ENCODE measurements at places on chromosomes 3 and 15.

DNA sequence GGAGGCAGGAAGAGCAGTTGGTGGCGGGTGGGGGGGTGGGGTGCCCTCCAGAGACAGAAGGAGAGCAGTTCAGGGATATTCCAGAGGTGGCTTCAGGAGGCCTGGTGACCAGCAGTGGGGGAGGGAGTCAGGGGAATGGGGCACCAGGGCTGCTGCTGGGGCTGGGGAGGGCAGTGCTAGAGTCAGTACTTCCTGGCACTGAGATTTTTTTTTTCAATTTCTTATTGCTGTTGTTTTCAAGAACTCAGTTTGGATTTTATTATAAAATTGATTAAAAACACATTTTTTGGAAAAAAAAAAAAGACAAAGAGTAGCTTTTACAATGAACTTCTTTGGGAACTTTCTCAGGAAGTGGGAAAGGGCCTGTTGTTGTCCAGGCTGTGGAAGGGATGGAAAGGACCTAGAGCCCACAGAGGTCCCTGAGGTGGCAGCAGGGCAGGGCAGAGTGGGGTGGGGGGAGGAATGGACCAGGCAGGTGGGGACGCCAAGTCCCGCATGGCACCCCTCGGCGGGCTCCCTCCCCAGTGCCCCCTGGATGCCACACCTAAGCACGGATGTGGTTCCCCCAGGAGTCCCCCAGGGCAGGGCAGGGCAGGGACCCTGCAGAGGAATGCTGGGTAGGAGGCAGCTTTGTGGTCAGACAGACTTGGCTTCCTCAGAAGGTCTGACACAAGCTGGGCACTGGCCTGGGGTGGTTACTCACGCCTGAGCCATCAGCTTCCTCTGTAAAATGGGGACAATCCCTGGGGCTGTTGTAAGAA is 8.5 kb upstream of the ANPEP start:
- no peak for DNase-seq

DNA sequence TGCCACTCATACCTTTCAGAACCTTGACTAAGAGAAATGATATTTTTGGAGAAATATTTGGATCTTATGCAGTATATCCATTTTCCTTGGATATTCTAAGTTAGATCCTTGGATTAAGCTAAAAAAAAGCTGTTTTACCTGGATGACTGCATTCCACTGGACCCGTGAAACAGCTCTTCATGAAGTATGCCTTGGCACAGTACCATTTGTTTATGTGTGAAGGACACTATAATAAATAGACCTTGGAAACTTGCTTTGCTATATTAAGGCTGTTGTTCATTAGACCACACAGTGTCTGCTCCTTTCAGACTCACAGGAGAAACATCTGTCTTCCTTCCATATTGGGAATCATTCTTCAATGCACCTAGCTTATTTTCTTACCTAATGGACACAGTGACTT is 651.0 kb upstream of the TGFBR2 start:
- no peak for DNase-seq

DNA sequence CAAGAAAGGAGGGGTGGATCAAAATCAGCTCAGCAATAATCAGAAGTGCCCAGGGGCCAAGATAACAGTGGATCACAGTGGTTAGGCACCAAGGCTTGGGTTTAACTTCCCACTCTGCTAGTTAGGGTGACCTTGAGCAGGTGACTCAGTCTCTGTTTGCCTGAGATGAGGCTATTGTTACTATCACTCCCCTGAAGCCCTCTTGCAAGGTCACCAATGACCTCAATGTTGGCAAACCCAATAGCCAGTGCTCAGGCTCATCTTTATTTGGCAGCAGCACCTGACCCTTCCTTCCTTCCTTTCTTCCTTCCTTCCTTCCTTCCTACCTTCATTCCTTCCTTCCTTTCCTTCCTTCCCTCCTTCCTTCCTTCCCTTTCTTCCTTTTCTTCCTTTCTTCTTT is 102.4 kb upstream of the HACD2 start:
- DNase-seq: no peak

GRCh38 chr15:46815765-46816164 is 901.5 kb upstream of the SEMA6D start:
- no peak for DNase-seq

- DNase-seq: peak; percentile 58
These were observed 10.3 kb downstream of the USF3 start for GRCh38 chr3:113685956-113686721.

DNA sequence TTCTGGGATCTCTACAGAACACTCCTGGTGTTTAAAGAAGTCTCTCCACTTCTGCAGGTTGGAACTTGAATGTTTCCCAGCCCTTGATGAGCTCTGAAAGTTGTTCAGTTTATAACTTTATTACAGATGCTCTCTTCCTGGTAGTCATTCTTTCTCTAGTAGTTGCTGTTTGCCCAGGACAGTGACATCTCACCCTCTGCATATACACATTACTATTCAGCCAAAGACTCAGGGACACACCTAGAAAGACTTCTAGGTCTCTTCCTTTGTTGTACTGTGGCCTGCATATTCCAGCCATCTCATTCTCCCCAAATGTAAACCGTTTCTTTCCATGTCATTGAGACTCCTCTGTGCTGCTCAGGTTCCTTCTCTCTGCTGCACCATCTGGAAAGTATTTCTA is 76.7 kb downstream of the MITF start:
- DNase-seq: no peak

DNA sequence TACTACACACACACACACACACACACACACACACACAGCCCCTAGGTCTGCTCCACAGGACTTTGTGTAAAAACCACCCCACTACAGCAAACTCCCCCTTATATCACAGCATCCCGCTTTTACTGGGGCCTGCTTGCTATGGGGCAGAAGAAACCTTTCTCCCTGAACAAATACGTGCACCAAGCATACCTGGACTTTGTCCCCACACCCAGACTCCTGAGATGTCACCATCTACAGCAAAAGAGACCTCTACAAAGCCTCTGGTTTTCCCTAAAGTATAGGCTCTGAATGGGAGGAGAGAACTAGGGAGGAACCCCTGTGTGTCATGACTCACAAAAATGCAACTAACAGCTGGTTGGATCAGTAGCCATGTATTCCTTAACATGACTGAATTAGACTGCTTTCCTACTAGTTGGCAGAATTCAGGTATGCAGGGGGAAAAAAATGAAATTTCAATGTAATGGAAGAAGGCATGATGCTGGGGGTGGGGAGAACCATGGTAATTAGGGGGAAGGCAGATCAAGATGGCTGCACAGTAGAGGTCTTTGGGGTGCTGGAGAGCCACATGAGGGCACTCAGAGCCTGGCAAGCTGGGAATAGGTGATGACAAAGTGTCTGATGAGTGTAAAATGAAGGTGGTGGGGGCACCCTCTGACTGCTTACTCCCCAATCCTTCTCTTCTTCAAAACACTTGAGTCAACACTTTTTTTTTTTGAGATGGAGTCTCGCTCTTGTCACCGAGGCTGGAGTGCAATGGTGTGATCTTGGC is 45.9 kb downstream of the DAPK2 start:
- no peak for DNase-seq

DNA sequence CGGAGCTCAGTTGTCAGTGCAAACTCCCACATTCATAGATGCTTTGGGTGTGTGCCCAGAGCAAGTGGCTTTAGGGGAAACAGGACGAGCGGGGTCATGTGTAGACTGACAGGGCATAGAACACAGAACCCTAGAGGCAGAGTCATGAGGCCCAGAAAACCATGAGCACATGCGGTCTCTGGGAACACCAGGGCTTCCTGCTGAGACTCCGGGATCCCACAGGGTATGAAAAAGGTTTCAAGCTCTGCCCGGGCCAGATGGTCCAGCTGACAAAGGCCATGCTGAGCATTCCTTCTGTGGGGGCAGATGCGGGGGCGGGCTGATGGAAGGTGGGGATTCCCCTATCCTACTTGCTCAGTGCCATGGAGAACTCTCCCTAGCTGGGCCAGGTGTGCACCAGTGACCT is 44.8 kb downstream of the ROPN1B start:
- DNase-seq: no peak

DNA sequence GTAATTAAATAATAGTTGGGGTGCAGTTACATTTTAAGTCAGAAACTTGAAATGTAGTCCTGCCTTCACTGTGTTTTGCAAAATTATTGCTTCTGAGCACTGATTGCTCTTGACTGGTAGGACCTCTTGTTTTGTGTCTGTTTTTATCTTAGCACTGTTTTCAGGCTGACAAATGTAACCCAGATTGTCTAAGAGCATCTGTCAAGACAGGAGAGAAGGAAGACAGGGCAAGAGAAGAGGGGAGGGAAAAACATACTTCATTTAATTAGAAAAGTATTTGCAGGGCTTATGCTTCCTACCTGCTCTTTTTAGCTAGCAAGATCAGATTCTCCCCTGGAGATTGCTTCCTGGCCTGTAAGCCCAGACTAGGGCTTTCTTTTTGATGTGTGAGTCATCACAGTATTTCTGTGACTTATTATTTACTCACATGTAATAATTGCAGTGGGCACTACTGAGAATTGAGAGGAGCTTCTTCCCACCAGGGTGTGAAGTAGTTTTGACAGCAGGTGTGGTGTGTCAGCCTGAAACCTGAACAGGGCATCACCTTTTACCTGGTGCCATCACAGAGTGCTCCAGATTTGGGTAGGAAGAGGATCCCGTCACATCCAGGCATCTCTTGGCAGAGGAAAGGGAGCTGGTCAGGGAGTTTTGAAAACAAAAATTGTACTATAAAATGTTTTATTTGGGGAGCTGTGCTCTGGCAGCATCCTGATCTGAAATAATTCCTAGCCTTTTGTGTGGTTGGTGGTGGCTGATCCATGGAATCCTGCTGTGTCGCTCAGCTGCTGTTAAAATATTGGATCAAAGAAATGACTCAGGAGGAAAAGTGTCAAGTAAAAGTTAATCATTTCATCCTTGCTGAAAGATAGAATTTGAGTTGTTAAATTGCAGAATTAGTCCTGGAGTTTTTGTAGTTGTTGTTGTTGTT is 98.2 kb downstream of the TMEM108 start:
- DNase-seq: peak; percentile 16

- no peak for DNase-seq
These were observed 169.1 kb downstream of the TPRG1 start for GRCh38 chr3:189340680-189341460.

DNA sequence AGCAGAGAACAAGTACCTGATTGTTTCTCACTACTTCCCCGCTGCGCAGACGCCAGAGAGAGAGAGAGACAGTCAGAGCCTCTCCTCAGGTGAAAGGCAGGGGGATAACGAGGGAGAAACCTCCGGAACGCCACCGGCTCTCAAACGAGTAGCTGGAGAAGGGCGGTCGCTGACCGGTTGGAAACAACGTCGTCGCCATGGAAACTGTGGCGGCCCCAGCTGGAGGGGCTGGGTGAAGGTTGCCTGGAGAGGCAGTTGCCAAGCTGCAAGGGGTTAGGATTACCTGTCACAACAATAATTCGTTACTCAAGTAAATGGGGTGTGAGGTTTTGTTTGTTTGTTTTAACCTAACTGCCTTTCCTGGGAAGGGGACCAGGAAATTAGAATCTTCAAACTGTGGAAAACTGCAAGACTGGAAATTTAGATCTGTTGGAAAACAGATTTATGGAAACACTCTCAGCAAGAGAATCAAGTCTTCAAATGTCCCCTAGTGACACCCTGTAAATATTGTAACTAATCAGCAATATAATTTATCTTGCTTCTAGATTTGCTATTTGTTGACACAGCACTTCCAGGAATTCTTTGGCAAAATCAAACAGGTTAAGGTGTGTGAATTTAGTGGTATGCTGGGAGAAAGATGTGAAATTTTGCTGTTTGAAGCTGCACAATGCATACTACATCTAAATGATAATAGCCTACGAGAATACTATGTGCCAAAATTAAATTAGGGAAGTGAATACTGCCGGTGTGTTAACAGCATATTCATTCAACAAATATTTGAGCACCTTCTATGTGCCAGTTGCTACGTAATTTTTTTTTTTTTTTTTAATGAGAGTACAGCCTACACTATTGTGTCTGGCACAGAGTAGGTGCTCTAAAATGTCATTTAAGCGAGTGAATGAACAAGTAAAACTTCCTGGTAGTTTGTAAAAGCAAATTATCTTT is at the start of gene DNAH12:
DNAH12 (minus strand) TSS at position 164 of the 945 bp plus-strand sequence. CDS start 1,474 bp downstream, outside the sequence.
- peak; percentile 30 for DNase-seq

GRCh38 chr3:64080616-64081234 is 57.4 kb upstream of the PSMD6 start:
- no peak for DNase-seq

- no peak for DNase-seq
These were observed 310.6 kb upstream of the ATP11B start for GRCh38 chr3:182482705-182483104.

- no peak for DNase-seq
These were observed 110.3 kb downstream of the GBE1 start for GRCh38 chr3:81651139-81651538.

- no peak for DNase-seq
These were observed 66.6 kb upstream of the TOPAZ1 start for GRCh38 chr3:44175070-44175469.

DNA sequence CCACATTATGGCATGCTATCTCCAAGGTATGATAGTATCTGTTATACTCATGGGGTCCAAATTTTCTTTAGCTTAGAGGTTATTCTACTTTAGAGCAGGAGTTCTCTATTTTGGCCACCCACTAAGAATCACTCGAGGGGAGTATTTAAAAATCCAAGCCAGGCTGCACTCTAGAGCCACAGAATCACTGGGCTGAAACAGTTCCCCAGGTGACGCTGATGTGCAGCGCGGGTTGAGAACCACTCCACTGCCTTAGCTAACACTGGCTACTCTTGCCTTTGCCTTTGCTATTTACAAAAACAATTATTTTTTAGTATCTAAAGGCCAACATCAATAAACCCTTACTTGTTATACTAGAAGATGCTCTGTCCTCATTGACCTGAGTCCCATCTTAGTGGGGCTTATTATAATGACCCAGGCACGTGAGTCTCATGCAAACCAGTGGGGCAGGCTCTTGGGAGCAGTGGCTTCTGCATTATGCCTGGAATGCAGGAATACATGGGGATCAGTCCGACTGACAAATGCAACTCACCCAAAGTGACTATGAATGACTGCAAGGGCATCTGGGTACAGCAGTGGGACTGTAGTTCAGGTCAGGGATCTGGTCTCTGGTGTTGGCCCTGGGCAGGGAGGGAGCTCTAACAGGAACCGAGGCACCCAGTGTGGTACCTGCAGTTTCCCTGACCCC is 21.7 kb upstream of the CGNL1 start:
- no peak for DNase-seq

DNA sequence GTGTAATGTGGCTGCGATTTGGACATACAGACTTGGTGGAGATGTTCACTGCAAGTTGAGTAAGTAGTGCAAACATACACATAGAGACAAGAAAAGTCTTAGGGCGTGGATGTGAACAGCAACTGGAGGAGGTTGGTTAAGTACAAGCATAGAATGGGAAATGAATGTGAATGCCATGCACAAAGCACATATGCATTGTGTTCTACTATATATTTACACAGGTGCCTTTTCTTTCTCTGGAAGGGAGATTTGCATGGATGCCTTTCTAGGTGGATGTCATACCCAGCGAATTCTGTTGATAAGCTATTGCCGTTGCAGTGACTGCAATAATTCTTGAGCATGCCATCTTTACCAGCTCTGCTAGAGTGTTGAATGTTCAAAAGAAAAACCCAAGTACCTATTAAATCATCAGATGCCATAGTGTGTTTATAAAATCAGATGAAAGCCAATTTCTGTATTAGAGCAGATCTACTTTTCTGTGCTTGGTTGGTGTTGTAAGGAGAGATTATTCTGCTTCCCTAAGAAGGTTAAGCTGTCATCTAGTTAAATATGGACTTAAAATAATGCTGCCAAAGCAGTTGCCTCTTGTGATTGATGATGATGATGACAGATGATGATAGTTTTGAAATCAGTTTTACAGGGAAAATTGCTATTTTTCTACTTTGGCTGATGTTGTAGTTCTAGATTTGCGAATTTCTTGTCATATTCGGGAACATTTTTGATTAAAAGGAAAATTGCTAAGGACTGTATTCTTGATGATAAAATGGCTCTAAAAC is 148.4 kb downstream of the CNTN4 start:
- no peak for DNase-seq
